Inflammatory macrophage treated with lipopolysaccharide for 1 hour (primary cell): ENCODE measurements at places on chromosomes 6 and 20.
A peak's percentile ranks its signal among the peaks of the same experiment; 100 is the strongest.

DNA sequence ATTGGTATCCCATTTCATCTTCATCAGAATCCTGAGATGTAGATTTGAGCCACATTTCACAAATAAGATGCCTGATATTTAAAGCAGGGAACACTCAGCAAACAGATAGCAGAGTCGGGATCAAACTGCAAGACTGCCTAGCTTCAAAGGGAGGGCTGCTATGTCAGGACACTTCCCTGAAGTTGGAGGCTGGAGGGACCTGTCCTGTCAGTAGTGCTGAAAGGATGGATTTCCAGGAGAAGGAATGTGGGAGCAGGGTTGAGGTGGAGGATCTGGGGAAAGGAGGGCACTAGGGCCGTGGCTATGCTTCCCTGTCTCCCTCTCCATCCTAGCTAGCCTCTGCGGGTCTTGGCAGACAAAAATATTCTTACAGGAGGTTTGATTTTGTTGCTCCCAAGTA, 32.2 kb downstream of the COX4I2 start:
- DNase-seq = no peak

DNA sequence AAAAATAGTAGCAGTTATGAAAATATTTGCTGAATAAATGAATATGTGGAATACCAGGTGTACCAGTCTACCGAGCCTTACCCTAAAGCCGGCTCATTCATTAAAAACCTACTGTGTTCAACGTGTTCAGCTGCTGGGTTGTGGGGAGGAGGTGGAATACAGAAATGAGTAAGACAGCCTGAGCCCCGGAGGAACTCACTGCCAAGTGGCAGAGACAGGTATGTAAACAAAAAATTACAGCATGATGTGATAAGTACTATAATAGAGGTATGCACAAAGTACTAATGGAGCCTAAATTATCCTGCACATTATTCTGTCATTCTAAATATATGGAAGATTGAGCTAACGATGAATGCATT, 6.8 kb upstream of the ADTRP start:
- no peak for DNase-seq

GRCh38 chr6:1579096-1579495, 30.6 kb upstream of the FOXC1 start:
- no peak for DNase-seq

- peak; percentile 53 for DNase-seq
Measured at GRCh38 chr6:144215402-144215931, 65.2 kb downstream of the STX11 start.

- DNase-seq = no peak
Measured at GRCh38 chr6:13696226-13696625, 15.4 kb downstream of the RANBP9 start.

DNA sequence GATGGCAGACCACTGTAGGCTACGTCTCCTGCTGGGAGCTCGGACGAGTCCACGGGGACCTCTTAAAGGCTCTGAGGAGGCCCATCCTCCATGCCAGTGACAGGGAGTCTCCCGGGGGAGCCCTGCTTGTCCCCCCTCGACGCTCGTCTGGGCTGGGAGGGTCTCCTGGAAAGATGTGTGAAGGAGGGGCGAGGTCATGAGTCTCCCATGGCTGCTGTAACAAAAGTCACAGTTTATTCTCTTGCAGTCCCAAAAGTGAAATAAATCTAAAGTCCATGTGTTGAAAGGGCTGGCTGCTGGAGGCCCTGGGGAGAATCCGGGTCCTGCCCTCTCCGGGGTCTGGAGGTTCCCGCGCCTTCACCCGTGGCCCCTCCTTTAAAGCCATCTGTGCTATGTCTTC, 67.1 kb upstream of the GATA5 start:
- no peak for DNase-seq

GRCh38 chr6:139582956-139583355, 208.5 kb upstream of the CITED2 start:
- DNase-seq = no peak

DNA sequence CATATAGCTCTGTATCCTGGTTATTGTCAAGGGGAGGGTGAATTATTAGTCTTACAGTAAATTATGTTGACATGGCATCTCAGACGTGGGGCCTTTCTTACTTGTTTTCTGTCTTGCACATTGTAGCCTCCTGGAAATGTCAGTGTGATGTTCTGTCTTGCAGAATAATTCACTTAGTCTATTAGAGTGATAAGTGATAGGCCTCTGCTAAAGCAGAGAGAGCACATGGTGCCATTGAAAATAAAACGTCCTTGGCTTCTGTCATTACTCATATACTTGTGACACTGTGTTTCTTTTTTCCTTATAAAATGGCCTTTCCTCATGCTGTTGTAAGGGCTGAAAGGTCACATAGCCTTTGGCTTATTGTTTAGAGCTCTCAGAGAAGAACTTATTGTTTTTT, 531.0 kb downstream of the EPM2A start:
- no peak for DNase-seq

- DNase-seq = no peak
Measured at GRCh38 chr6:17589406-17590096, 10.6 kb upstream of the FAM8A1 start.

GRCh38 chr6:13447949-13448724, 39.3 kb downstream of the GFOD1 start:
- DNase-seq = peak; percentile 63

DNA sequence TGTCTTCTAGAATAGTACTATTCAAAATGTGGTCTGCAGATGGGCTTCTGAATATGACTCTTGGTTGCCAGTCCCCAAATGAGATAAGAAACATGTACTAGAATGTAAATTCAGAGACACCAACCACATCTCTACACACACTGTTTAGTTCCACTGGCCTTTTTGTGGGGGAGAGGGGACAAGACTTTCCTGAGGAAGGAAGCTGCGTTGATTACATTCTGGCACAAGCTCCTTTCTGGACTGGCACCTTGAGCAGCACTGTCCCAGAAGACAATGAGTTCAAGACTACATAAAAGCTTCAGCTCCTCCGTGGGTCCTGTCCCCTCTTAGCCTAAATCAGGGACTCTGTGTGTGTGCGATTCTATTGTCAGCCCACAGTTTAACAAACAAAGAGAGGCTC, 6.9 kb upstream of the IYD start:
- DNase-seq = no peak

GRCh38 chr20:63176427-63177133, 39.4 kb downstream of the YTHDF1 start:
- no peak for DNase-seq

DNA sequence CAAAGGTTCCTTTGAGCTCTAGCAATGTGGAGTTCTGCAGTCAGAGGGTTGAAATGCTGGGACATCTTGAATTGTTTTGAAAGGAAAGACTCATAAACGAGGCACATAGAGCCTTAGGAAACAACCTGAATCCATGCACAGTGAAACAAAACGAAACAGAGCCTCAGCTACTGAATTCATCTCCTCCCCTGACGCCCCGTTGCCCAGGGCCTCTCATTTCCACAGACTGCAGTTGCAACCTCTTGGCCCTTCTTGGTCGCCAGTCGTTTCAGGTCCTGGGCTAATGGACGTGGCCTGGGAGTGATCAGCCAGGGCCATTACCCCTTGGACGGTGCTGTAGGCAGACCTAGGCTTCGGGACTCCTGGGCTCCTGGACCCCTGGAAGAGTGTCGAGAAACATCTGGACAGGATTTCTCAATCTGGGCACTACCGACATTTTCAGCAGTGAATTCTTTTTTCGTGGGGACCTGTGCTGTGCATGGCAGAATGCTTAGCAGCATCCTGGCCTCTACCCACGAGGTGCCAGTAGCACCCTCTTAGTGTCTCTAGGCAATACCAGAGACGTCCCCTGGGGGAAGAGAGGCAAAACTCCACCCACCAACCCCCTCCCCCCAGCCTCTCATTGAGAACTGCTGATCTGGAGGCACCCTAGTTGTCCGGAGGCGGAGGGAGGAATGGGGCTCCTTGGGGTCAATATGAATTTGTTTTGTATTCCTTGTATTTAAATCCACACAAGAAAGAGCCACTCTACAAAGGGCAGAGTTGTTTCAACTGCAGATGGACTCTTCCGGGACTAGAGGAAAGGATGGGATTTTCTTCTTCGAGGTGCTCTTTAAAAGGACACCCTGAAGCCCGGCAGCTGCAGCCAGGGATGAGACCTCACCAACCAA, 50.2 kb downstream of the TMEM242 start:
- DNase-seq = no peak

DNA sequence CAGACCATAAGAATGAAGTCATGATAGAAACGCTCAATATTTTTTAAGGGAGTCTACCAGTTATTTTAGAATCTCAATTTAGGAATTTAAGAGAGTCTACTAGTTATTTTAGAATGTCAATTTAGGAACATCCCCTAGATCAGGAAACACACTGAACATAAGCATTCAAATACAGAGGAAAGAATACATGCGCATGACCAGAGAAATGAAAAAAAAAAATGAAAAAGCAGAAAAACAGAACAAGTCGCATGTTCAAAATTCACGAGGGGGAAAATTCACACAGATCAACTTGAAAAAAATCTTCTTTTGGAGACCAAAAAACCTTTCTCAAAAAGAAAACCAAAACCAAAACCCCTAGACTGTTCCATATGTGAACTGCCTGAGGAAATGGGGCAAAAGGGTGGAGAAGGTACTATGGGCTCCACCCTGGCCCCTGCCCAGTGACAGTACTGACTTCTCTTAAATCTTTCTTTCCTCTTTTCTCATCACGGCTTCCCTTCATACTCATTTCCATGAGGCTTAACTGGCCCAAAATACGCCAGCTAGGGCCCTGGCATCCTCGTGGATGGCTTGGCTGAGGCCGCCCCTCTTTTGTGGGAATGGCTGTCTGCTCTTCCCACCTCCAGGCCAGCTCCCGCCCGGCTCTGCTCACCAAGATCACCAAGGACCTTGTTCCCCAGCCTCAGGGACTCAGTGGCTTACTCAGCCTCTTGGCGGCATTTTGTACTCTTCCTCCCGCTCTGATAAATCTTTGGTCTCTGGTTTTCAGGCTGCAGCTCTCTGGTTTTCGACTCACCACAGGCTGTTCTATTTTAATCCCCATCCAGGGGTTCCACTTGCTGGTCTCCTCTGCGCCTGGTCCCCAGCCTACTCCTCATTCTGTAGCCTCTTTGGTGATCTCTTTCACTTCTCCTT, 11.2 kb downstream of the ZBTB2 start:
- peak; percentile 55 for DNase-seq

DNA sequence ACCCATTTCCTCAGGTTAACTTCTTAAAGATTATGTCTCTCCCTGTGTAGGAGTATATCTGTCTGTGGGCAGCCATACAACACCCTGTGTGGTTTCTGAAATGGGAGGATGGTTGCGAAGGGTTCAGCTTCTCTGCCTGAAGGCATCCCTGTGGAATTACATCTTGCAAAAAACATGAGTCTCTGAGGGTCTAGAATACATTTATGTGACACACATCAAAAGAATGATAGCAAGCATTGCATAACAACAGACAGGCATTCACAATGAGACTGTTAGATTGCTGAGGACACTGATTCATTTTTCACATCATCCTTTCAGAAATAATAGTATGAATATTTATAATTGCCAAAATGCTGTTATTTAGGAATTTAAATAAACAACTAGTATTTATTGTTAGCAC, 670.9 kb downstream of the HTR1B start:
- no peak for DNase-seq

- no peak for DNase-seq
Measured at GRCh38 chr6:80594461-80594860, 488.0 kb downstream of the BCKDHB start.

GRCh38 chr6:39056681-39057080, 8.1 kb downstream of the GLP1R start:
- no peak for DNase-seq

- DNase-seq = no peak
Measured at GRCh38 chr6:130769861-130770260, 57.3 kb upstream of the SMLR1 start.

DNA sequence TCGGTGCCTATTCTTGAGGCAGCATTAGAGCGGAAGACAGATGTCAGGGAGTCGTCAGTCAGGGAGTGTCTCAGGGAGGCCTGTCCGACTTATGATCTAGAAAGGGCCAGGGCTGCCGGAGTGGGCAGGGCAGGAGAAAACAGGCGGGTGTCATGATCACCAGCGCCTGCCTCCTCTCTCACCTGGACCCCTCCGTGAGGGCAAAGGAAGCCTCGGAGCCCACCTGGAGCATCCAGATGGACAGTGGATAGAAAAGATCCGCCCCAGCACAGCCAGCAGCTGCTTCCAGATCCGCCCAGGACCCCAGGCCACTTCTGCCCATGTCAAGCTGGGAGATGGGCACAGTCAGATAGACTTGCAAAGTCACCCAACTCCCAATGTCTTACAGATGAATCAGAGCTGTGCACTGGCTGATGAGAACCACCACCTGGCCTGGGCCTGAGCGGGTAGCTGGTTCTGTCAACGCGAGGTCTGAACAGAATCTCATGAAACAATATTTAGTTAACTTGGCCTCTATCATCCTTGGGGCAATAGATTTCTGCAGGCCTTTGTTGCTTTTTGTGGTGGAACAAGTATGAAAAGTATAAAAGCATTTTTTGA, 22.2 kb downstream of the PSMG4 start:
- no peak for DNase-seq

DNA sequence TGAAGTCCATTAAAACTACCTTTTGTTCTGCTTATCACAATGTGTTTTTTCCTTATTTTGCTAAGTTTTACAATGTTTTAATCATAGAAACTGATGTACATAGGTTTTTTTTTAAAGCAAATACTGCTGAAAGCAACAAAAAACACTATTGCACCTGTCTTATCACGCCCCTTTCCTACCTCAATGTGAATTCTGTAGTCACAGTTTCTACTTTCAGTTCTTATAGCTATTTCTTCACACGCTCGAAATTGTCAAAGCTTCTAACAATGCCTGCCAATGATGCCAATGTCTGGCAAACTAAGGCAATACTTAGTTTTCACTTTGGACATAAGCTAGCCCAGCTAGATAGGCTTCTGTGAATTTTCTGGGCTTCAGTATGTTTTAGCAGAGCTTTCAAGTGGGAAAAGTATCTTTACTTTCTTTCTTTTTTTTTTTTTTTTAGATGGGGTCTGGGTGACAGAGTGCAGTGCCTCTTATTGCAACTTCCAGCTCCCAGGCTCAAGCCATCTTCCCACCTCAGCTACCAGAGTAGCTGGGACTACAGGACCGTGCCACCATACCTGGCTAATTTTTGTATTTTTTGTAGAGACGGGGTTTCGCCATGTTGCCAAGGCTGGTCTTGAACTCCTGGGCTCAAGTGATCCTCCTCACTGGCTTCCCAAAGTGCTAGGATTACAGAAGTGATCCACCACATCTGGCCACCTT, 85.5 kb upstream of the HTR1B start:
- DNase-seq = no peak

DNA sequence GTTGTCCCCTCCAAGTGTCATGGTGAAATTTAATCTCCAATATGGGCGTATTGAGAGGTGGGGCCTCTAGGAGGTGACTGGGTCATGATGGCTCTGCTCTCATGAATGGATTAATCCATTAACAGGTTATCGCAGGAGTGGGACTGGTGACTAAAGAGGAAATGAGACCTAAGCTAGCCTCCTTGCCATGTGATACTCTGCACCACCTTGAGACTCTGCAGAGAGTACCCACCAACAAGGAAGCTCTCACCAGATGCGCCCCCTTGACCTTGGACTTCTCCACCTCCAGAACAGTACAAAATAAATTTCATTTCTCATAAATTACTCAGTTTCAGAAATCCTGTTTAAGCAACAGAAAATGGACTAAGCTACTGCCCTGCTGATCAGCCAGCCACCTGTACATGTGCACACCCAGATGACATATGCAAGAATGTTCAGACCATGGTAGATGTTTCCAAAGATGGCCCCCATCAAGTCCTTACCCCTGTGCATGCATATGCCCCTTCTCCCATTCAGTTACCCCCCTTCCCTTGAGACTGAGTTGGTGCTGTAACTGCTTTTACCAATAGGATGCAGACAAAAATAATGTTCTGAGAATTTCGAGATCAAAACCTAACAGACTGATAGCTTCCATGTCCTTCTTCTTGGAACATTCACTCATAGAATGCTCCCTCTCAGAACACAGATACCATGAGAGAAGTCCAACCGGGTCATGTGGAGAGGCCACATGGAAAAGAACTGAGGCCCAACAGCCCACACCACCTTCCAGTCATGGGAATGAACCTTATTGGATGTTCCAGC, 28.4 kb downstream of the MAP3K5 start:
- no peak for DNase-seq
